Type B pancreatic cell (in vitro differentiated cells): ENCODE measurements at places on chromosomes 12 and 14.

DNA sequence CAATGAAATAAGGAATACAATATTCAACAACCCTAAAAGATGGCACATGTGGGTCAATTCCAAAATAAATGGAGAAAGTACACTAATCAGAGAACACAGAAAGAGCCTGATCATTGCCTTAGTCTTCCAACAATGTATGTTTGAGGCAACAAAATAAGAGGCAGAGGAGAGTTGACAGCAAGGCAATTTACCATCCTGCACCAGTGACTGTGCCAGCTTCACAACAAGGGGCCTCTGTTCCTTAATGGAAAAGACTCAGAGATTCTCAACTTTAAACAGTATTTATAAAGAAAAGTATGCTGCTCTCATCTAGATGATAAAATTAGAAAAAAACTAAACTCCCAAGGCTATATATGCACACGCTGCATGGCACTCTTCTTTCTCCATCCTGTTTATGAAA is 25.9 kb downstream of the EPS8 start:
- no peak overlapping the region for H3K27ac ChIP-seq
- peaks cover 10% of the 10 kb centered on the region for H3K36me3 ChIP-seq
- H3K4me1 ChIP-seq: no peaks in the 10 kb centered on the region
- DNase-seq: no peak
- no peaks in the 10 kb centered on the region for H3K27me3 ChIP-seq

GRCh38 chr14:81485781-81486180 is 47.9 kb downstream of the SEL1L start:
- no peaks in the 10 kb centered on the region for H3K4me1 ChIP-seq
- no peak for DNase-seq
- no peaks in the 10 kb centered on the region for H3K27me3 ChIP-seq
- H3K4me3 ChIP-seq: no peak overlapping the region
- peaks cover 39% of the 10 kb centered on the region for H3K36me3 ChIP-seq

- peaks cover 15% of the 10 kb centered on the region for H3K27me3 ChIP-seq
- H3K36me3 ChIP-seq: no peaks in the 10 kb centered on the region
- no peak overlapping the region for H3K27ac ChIP-seq
- peaks cover 11% of the 10 kb centered on the region for H3K4me1 ChIP-seq
- H3K4me3 ChIP-seq: no peak overlapping the region
- DNase-seq: no peak
Measured at GRCh38 chr12:76945867-76946266, 67.0 kb upstream of the CSRP2 start.

DNA sequence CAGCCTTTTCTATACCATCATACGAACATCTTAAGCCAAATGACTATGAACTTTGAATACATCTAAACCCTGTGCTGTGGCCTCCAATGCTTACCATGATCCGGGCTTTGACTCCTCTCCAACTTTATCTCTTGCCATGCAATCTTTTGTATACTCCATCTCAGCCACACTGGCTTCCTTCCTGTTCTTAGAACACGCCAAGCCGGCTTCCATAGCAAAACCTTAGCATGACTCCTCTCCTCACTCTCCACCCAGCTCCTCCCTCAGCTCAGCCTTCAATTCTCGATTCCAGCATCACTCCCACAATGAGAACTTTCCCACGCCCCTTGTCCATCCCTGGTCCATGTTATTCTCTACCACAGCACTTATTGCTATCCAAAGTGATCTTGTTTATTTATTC is 228.3 kb downstream of the NTF3 start:
- no peak overlapping the region for H3K27ac ChIP-seq
- peaks cover 7% of the 10 kb centered on the region for H3K36me3 ChIP-seq
- no peaks in the 10 kb centered on the region for H3K4me1 ChIP-seq
- H3K4me3 ChIP-seq: no peak overlapping the region
- H3K27me3 ChIP-seq: peaks cover 10% of the 10 kb centered on the region

GRCh38 chr14:35114036-35114435 is 7.8 kb downstream of the PPP2R3C start:
- no peaks in the 10 kb centered on the region for H3K27me3 ChIP-seq
- peaks cover 47% of the 10 kb centered on the region for H3K36me3 ChIP-seq
- no peak for DNase-seq
- H3K27ac ChIP-seq: peak overlapping the region; percentile 24
- H3K4me1 ChIP-seq: peaks cover 4% of the 10 kb centered on the region

GRCh38 chr12:113271853-113272561 is 50.7 kb downstream of the TPCN1 start:
- no peak for DNase-seq
- H3K27me3 ChIP-seq: no peaks in the 10 kb centered on the region
- H3K4me3 ChIP-seq: no peak overlapping the region
- no peaks in the 10 kb centered on the region for H3K4me1 ChIP-seq
- H3K27ac ChIP-seq: no peak overlapping the region

DNA sequence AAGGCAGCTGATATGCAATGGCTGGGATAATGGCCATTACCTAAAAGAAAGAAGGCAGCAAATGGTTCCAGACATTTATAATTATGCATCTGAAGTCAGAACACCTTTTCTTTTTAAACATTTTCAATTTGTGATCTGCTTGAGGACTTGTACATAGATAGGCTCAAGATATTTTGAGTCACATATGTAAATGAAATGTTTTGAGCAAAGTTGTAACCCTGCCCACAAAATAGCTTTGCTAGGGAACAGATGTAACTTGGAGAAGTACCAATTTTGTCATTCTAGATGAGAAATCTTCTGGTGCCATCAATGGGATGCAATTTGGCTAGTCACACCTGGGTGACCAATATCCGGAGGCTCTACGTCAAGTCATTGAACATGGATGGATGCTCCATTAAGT is 123.1 kb downstream of the FLRT2 start:
- no peak for DNase-seq
- no peak overlapping the region for H3K27ac ChIP-seq
- no peaks in the 10 kb centered on the region for H3K4me1 ChIP-seq
- H3K27me3 ChIP-seq: no peaks in the 10 kb centered on the region
- H3K4me3 ChIP-seq: no peak overlapping the region
- H3K36me3 ChIP-seq: no peaks in the 10 kb centered on the region

DNA sequence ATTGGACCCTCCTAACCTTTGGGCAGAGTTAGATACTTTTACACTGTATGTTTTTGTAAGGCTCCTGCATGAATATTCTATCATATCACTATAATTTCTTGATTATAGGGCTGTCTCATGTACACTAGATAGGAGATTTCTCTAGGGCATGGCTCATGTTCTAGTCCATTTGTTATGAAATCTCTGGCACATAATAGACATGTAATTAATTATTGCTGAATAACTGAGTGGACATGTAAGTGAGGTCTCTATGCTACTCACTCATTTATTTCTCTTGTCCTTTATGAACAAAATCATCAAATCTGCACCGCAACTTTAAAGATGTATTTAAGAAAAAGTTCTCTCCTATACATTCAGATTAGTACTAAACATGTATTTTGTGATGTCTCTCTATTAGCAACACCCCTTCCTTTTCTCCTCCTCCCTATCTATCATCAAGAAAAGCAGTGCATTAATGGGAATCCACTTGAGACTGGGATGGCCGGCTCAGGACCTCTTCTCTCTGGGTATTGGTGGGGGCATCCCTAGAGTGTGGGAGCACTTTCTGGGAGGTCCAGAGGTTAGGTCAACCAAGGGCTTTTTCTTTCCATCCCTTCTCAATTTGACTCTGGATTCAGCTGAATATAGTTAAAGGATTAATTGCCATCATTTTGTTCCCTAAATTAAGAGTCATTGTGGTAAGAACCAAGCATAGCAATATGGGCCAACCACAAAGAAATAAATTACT is 168.0 kb upstream of the HMGA2 start:
- no peak overlapping the region for H3K27ac ChIP-seq
- no peaks in the 10 kb centered on the region for H3K36me3 ChIP-seq
- H3K27me3 ChIP-seq: peaks cover 10% of the 10 kb centered on the region
- H3K4me1 ChIP-seq: peaks cover 16% of the 10 kb centered on the region

DNA sequence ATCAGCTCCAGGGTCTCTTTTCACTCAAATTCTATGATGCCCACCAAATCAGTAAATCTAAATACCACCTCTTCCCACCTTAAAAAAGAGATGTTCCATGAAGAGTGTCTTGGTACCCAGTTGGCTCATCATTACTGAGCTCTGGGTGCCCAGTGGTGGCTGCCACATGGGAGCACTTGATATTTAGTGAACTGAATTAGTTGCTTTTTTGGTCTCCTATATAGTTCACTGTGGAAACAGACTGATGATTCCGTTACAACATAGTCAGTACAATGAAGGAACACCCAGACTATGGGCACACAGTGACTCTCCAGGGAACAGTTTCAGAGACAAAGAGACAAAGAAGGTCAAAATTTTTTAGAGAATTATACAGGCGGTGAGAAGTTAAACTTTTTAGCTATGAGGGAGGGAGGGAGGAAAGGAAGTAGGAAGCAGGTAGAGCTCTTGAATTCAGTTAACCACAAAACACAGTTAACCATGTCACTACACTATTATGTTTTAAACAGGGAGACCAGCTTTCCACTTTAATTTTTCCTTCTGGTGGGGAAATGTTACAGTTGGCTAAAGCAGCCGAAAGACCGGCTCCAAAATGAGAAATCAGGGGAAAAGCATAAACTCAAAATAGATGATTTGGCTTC is 14.6 kb upstream of the YY1 start:
- no peak for DNase-seq
- peaks cover 4% of the 10 kb centered on the region for H3K4me1 ChIP-seq
- no peak overlapping the region for H3K4me3 ChIP-seq
- H3K27me3 ChIP-seq: no peaks in the 10 kb centered on the region
- peaks cover 4% of the 10 kb centered on the region for H3K36me3 ChIP-seq
- no peak overlapping the region for H3K27ac ChIP-seq

DNA sequence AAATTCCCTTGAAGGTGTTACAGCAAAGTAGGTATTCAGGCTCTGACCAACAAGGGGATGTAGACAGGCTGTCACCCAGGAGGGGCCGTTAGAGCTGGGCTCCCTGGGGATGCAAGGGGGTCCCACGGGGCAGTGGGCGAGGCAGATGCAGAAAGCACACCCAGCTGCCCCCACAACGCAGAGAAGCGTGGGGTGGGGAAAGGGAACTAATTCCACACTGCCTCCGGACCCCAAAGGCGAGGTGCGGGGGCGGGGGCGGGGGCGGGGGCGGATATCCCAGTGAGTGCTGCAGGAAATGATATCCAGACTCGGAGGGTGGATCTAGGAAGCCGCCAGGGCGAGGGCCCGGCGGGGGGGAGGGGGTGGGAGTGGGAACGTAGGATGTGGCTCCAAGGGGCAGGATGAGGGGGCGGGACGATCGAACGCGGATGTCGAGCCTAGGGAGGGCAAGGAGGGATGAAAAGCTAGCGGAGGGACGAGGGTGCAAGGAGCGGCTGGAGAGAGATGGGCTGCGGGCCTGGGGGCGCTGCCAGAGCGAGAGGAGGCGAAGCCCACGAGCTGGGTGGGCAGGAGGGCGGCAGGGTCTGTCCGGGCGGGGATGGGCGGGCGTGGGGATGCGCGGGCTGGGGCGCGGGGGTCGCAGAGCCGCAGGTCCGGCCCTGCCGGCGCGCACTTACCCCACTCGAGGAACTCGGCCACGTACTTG is 874 bp downstream of the CDC42BPB start:
- no peaks in the 10 kb centered on the region for H3K36me3 ChIP-seq
- H3K27me3 ChIP-seq: no peaks in the 10 kb centered on the region
- DNase-seq: no peak
- H3K27ac ChIP-seq: peak overlapping the region; percentile 90
- H3K4me3 ChIP-seq: peak overlapping the region; percentile 92
- peaks cover 37% of the 10 kb centered on the region for H3K4me1 ChIP-seq

DNA sequence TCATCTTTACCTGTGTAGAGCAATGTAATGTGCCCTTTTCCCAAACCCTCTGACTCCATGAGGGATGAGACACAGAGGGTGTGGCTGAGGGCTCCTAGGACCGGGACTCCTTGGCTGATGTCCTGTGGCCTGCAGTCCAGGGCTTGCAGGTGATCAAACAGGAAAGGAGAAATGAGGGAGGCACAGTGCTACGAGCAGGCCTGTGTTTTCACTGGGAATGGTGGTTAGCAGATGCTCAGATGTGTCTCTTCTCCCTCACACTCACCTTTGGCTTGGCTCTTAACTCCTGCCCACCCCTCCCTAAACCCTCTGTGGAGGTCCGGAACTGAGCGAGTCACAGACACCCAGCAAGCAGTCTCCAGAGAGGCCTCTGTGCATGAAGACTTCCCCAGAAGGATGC is 254.4 kb downstream of the DAD1 start:
- no peak overlapping the region for H3K27ac ChIP-seq
- DNase-seq: no peak
- peaks cover 35% of the 10 kb centered on the region for H3K4me1 ChIP-seq

GRCh38 chr12:93484315-93484981 is 17.1 kb downstream of the MRPL42 start:
- no peak overlapping the region for H3K4me3 ChIP-seq
- no peak overlapping the region for H3K27ac ChIP-seq
- no peak for DNase-seq
- H3K4me1 ChIP-seq: no peaks in the 10 kb centered on the region
- H3K27me3 ChIP-seq: no peaks in the 10 kb centered on the region

- peak overlapping the region; percentile 95 for H3K4me3 ChIP-seq
- peaks cover 19% of the 10 kb centered on the region for H3K27me3 ChIP-seq
- H3K4me1 ChIP-seq: peaks cover 22% of the 10 kb centered on the region
- no peaks in the 10 kb centered on the region for H3K36me3 ChIP-seq
- DNase-seq: no peak
- H3K27ac ChIP-seq: peak overlapping the region; percentile 92
Measured at GRCh38 chr14:36319899-36320199, 588 bp downstream of the MBIP start.

- no peaks in the 10 kb centered on the region for H3K4me1 ChIP-seq
- H3K27me3 ChIP-seq: peaks cover 5% of the 10 kb centered on the region
- H3K4me3 ChIP-seq: no peak overlapping the region
- no peak overlapping the region for H3K27ac ChIP-seq
- no peak for DNase-seq
Measured at GRCh38 chr12:25319233-25319984, 68.7 kb upstream of the KRAS start.

DNA sequence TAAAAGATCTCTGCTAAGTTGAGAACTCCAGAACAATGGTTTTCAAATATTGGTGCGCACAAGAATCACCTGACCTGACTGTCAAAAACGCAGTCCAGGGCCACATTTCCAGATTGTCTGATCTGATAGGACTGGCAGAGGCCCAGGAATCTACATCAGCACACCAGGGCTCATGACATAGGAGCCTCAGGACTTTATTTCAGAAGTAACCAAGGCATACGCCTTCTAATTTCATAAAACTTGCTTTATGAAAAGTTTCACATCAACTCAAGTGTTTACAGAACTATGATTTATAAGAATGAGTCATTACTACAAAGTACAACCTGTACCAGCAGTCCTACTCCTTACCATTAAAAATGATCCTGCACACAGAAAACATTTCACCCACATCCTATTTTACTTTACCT is 47.7 kb upstream of the PTPRO start:
- H3K36me3 ChIP-seq: no peaks in the 10 kb centered on the region
- no peak for DNase-seq

DNA sequence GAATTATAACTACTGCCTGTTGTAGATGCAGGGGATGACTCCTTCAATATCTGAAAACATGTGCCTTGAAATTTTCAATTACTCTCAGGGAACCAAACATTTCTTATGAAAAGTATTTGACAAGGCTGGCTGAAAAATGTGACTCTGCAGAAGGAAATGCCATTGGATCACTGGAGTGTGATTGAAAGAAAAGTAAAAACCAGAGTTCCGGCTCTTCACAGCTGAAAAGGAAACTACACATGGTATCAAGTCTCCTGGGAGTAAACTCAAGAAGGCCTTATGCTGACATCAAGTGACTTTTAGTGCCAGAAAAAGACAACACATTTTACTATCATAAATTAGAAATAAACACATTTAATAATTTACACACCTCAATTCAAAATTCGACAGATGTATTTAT is 693.0 kb downstream of the LRFN5 start:
- H3K27me3 ChIP-seq: no peaks in the 10 kb centered on the region
- DNase-seq: no peak
- H3K36me3 ChIP-seq: no peaks in the 10 kb centered on the region
- H3K4me1 ChIP-seq: no peaks in the 10 kb centered on the region
- H3K27ac ChIP-seq: no peak overlapping the region
